Natural killer cell treated with Interleukin-12 subunit alpha and Interleukin-12 subunit beta and Interleukin-15 and Interleukin-18, amount 100 ng/mL, for 72 hours (primary cell): ENCODE measurements at places on chromosomes 1 and 21. TPM values are rescaled to one million over a fixed set of nuclear protein-coding genes. Genes with fewer than 3 reads are reported as not detected.

The SDC3 gene
- 0.11 TPM for total RNA-seq

The TCHHL1 gene
- total RNA-seq, result not detected

The TENT5C gene
- total RNA-seq, result 86.2 TPM

The ATAD3A gene
- total RNA-seq, result 52.7 TPM

The MYBPH gene
- total RNA-seq, result not detected

The PLD5 gene
- total RNA-seq, result not detected

The GPR161 gene
- 0.05 TPM for total RNA-seq

The RASSF5 gene
- total RNA-seq, result 178 TPM

The ADORA1 gene
- total RNA-seq, result not detected

The RHD gene
- total RNA-seq, result not detected

The WDR64 gene
- total RNA-seq, result not detected

The CYP4A22 gene
- total RNA-seq, result not detected

The ITLN2 gene
- not detected for total RNA-seq

The SPRR1A gene
- not detected for total RNA-seq

The RGS7 gene
- total RNA-seq, result not detected

The SLC6A17 gene
- not detected for total RNA-seq

The C1orf21 gene
- total RNA-seq, result 18.0 TPM

The UBE2U gene
- not detected for total RNA-seq

The FAM78B gene
- total RNA-seq, result 0.47 TPM

The H3-3A gene
- total RNA-seq, result 259 TPM

The AGT gene
- total RNA-seq, result not detected
